Esophagus mucosa (tissue), 1 donor: ENCODE measurements at places on chromosomes 2 and 18. TPM values are rescaled to one million over a fixed set of nuclear protein-coding genes. Genes with fewer than 3 reads are reported as not detected.

DNA sequence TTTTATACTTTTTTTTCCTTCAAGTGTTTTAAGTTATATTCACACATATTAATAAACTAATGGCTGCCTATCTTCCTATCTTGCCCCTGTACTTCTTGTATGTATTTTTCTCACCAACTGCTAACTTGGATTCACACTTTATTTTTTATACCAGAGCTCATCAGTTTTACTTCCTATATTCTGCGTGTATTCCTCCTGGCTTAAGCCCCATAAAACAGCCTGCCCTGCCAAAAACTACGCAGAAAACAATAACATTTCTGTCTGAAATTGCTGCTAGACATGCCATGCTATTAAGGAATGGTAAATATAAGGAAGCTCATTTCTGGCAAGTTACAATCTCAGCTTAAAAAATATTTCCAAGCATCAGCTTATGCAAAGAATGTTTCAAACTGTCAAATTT lies 172.3 kb downstream of the UBE2E3 start:
- ATAC-seq, result no peak

- no peak for ATAC-seq
Measured at GRCh38 chr2:109459485-109459884, 154.3 kb downstream of the SEPTIN10 start.

DNA sequence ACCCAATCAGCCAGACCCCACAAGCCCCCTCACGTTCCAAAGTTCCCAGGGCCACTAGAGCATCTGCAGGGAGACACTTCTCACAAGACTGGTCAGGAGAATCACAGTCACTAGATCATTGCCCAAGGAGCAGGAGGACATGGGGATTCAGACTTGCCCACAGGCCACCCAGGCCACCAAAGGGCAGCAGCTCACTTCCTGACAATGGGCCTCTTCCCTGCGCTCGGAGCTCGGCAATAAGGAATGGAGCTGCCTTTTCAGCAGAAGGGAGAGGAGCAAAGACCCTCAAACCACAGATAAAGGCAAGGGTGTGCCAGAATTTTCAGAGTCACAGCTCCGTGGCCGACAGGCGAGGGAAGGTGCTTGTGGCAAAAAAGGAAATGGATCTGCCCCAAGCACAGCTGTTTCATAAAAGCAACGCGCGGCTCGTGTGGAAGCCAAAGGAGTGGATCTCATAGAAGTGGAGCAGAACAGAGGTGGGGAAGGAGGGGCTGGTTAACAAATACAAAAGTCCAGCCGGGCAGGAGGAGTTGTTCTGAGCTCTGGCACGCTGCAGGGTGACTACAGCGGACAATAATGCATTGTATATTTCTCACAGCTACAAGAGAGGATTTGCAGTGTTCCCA lies 72.1 kb downstream of the EDAR start:
- ATAC-seq, result no peak

The PNPT1 gene
- 18.4 TPM for total RNA-seq

The MAP3K20 gene
- total RNA-seq, result 21.3 TPM

The CD28 gene
- 0.28 TPM for total RNA-seq

GRCh38 chr18:51350081-51350480 lies 152.6 kb upstream of the MEX3C start:
- ATAC-seq, result no peak

The FARSB gene
- total RNA-seq, result 24.2 TPM

GRCh38 chr2:157058161-157058560 lies 199.3 kb upstream of the GALNT5 start:
- ATAC-seq, result no peak

- no peak for ATAC-seq
Measured at GRCh38 chr2:204517154-204517553, 28.1 kb upstream of the PARD3B start.

DNA sequence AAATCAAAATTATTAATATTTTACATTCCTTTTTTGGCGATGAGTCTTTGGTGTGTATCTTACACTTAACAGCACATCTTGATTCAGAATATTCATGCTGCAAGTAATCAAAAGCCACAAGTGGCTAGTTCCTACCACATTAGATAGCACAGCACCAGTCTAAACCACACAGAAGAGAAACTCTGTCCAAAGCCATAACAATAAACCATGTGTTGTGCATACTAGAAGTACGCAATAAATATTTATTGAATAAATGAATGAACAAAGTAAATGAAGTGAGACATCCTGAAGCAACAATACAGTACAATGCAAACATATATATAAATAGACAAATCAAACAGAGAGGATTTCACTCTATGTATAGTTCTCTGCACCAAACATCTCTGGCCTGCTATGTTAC lies 287.3 kb downstream of the EXOC6B start:
- no peak for ATAC-seq

The PLCD4 gene
- total RNA-seq, result 5.7 TPM

- no peak for ATAC-seq
Measured at GRCh38 chr2:13821255-13821880, 811.1 kb upstream of the LRATD1 start.

DNA sequence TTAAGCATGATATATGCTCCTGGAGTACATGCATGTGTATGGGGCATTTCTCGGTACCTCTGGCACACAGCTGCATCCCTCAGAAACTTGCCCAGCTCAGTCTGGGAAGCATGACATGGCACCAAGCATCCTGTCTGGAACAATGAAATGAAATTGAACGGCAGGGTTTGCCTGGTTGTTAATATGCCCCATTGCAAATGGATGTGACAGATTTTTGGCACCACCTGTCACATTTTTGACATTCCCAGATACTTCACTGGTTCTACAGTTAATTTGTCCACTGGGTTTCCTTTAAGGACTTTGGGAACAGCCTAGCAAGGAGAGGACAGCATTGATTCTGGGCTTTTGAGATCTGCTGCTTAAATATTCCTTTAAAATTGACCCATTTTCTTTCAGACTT lies 305.8 kb downstream of the TSN start:
- no peak for ATAC-seq

The SERPINB12 gene
- total RNA-seq, result 0.60 TPM

GRCh38 chr2:11866358-11867335 lies 120.2 kb downstream of the LPIN1 start:
- no peak for ATAC-seq

DNA sequence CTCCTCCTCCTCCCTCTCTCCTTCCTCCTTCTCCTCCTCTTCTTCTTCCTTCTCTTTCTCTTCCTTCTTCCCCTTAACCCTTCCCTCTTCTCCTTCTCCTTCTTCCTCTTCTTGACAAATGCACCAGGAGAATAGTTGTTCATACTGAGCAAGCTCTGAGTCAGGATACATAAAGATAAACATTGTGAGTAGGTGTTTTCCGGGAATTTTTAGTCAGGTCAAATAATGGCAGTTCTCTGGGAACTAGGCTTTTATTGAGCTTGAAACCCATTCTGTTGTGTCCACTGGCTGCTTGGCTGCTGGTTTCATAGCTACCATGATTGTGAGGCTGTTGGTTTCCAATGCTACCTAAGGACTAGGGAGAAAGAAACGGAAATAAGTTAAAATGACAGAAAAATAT lies 1144.7 kb upstream of the DDX18 start:
- ATAC-seq, result no peak

The SPC25 gene
- 6.0 TPM for total RNA-seq

DNA sequence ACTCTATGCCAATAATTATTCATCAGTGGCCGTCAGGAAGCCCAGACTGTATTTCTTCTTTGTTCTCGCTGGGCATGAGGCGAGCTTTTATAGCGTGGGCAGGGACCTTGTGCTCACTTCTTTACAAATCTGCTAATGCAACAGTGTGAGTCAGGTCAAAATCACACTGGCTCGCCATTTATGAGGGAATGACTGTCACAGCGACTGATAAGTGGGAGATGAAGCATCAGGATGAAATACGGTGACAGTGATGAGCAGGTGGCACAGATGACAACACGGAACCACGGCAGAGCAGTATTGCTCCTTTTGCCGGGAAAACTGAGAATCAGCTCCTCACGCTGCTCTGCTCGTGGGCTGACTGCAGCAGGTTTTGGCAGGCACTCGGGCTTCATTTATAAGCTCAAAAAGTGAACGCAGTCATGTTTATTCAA lies 20.5 kb downstream of the TYMS start:
- ATAC-seq, result no peak

DNA sequence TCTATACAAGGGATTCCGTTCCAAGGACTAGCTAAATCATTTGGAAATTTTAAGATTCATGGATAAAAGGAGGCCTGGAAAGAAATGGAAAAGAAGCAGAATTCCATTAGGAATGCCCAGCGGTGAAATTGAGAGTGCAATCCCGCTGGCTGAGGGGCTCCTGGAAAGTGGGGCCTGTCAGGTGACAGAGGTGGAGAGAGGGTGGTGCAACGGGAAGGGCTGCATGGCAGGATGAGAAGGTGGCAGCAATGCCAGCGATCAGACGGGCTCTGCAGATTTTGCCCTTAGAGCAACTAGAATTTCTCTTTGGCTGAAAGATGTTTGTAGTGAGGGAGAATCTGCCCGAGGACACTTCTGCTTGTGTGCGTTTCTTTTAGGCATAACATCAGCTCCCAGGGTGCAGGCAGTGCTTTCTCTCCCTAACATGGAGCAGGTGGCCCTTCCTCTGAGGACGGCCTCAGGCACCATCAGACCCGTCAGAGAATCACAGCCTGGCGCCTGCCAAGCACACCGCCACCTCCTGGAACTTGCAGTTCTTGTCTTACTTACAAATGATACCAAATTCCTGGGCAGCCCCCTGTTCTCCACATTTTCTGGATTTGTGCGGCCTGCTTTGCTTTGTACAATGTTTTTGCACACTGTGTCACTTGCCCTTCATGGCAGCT lies 261.6 kb downstream of the NDUFA10 start:
- no peak for ATAC-seq
